ENCODE measurements at places on chromosomes 3 and 15. TPM values are rescaled to one million over a fixed set of nuclear protein-coding genes. Genes with fewer than 3 reads are reported as not detected.

Gene TMCO5A
- not detected for total RNA-seq

Gene UCN2
- 0.29 TPM for total RNA-seq

Gene CSNK1G1
- 35.4 TPM for total RNA-seq

Gene CISH
- 1.2 TPM for total RNA-seq

Gene TP63
- 1.8 TPM for total RNA-seq

Gene COLQ
- 1.5 TPM for total RNA-seq

Gene DOCK3
- total RNA-seq, result 0.36 TPM

Gene VEPH1
- 23.2 TPM for total RNA-seq

Gene TRH
- total RNA-seq, result under 0.01 TPM

Gene UBA7
- 81.3 TPM for total RNA-seq

Gene FGF7
- total RNA-seq, result 377 TPM

Gene TJP1
- total RNA-seq, result 74.3 TPM

Gene FILIP1L
- total RNA-seq, result 5.9 TPM

Gene EHD4
- total RNA-seq, result 15.9 TPM

Gene SLC9C1
- not detected for total RNA-seq

Gene KBTBD12
- not detected for total RNA-seq

Gene TBC1D21
- not detected for total RNA-seq

Gene MAP1A
- total RNA-seq, result 121 TPM

Gene PYGO1
- total RNA-seq, result 18.0 TPM

Gene SLC22A13
- 0.29 TPM for total RNA-seq

Gene P2RY14
- total RNA-seq, result not detected

Gene CASR
- not detected for total RNA-seq

Gene C3orf18
- total RNA-seq, result 18.8 TPM

Gene CSTA
- 18.1 TPM for total RNA-seq

Gene CPEB1
- total RNA-seq, result 29.2 TPM

Gene POTEB2
- total RNA-seq, result not detected

Gene OR4M2
- total RNA-seq, result not detected

Gene TEX55
- not detected for total RNA-seq

Gene GCNT3
- 0.72 TPM for total RNA-seq

Gene PRRT3
- 3.5 TPM for total RNA-seq

Gene GABRR3
- total RNA-seq, result not detected

Gene SLC38A3
- total RNA-seq, result 0.29 TPM

Gene ROPN1
- not detected for total RNA-seq

Gene C2CD4A
- under 0.01 TPM for total RNA-seq

Gene TGM5
- not detected for total RNA-seq

Gene ERICH6
- under 0.01 TPM for total RNA-seq

Gene PSTPIP1
- total RNA-seq, result not detected

Gene C3orf49
- not detected for total RNA-seq

Gene ITIH3
- under 0.01 TPM for total RNA-seq

Gene IQCF5
- not detected for total RNA-seq

Gene ACKR2
- not detected for total RNA-seq

Gene VGLL4
- total RNA-seq, result 58.0 TPM

Data from osteoblast (primary cell).